ENCODE measurements at places on chromosomes 11 and 22. TPM values are rescaled to one million over a fixed set of nuclear protein-coding genes. Genes with fewer than 3 reads are reported as not detected.

DNA sequence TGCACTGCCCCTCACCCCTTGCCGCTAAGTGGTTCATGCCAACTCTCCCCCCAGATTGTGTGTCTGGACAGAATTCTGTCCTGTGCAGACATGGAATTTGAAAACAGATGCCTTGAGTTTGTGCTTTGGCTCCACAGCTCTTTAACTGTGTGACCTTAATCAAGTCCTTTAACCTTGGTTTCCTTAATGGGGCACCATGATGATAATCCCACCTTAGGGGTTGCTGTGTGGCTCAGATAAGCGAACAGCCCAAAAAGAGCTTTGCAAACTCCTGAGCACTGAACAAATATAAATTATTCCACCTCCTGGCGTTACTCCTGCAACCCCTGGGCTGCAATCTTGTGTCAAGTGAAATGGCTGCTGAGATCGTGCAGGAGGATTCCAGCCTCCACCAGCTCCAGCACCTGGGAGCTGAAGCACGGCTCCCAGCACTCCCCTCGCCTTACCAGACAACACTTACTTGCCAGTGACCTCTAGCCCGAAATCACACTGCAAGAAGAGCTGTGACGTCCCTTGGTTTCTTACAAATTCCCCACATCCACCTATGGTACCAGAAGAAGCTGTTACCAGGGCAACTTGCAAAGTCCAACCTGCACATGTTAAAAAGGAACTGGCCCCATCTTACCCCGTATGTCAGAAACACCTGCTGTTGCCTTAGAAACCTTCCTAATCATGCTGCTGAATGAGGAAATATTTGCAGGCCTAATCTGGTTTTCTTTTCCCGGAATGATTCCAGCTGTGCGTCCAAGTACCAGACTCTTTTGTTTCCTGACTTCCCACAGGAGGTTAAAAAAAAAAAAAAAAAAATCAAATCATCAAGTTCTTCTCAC, 13.2 kb downstream of the VPS37C start:
- DNase-seq = no peak

SEC14L2 gene
- 0.89 TPM for total RNA-seq

DNA sequence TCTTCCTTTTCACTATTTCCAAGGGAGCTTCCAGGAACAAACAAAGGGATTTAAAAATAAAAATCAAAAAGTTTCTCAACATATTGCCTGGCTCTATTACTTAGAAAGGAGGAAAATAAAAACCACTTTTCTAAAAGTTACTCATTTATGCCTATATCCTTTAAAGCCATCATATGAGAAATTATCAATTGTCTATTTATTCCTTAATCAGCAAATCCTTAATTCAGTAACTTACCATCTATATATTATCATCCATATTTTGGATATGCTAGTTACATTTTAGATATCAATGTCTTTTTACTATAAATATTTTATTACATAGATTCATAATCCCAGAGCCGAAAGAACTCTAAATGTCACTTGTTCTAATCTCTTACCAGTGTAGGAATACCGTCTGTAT, 481.5 kb upstream of the ANO5 start:
- DNase-seq = no peak

MCAT gene
- total RNA-seq = 16.1 TPM

DNA sequence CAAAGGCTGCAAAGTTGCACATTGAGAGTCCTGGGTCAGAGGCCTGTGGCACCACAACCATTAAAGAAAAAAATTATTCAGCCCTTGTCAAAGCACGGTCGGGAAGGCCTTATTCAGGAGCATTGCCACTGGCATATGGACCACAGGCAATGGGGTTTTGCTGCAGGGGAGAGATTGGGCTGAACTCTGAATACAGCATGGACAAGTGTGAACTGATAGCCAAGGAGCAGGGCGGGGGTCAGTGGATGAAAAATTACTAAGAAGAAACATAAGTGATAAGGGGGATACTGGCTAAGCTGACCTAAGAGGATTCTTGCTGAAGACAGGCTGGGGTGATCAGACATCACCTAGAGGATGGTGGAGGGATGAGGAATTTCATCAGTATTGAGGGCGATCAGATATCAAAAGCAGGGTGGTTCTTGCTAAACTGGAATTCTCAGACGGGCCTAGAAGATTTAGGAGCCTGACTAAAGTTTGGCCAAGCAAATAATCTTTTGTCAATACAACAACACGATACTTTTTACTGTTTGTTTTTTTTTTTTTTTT, 3.3 kb upstream of the DGCR8 start:
- no peak for DNase-seq

IFITM1 gene
- total RNA-seq = 82.3 TPM

TKFC gene
- 11.3 TPM for total RNA-seq

CASP1 gene
- 6.1 TPM for total RNA-seq

DNA sequence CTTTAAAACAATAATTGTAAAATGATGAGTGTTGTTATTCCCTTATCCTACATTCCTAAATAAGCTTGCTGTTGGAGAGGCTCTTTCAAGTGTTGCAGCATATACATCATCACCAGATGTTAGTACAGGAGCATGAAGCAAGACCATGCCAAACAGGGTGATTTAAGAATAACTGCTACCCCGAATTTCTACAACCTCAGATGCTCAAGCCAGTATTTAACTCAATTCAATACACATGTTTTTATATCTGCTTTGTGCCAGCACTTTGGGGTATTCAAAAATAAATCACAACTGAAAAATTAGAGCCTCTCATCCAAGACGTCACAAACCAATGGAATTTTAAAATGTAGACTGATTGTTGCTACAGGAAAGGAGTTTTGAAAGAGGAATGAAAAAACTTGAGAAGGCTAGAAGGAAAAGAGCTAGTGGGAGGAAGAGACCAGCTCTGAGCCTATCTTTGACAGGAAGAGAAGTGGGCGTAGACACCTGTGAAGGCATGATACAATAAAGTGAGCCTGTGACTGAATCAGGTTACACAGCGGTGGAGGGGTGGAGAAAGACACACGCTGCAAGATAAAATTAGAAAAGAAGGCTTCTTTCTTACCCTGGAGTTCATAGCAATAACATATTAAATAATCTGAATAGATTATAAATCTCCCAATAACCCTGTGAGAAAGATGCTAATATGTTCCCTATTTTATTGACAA, 95.8 kb downstream of the DLG2 start:
- no peak for DNase-seq

DNA sequence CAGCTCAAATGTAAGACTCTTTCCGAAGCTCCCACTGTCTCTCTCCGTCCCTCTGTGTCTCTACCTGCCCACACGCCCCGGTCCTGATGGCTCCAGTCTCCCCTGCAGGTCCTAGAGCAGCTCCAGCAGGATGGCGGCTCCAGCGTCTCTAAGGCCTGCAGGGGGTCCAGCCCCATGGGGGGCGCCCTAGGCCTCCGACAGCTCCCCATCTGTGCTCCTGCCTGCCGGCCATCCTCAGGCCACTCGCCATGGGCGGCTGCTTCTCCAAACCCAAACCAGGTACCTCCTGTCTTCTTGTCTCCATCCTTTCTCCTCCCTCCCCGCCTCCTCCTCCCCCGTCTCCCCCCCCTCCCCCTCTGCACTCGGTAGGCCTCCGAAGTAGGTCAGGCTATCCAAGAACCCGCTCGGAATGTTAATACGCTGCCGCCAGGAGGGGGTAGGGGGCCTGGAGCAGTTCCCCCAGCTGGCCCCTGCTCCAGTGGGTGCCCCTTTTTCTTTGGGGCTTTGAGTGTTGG, 699 bp downstream of the AIFM3 start:
- DNase-seq = no peak

DNA sequence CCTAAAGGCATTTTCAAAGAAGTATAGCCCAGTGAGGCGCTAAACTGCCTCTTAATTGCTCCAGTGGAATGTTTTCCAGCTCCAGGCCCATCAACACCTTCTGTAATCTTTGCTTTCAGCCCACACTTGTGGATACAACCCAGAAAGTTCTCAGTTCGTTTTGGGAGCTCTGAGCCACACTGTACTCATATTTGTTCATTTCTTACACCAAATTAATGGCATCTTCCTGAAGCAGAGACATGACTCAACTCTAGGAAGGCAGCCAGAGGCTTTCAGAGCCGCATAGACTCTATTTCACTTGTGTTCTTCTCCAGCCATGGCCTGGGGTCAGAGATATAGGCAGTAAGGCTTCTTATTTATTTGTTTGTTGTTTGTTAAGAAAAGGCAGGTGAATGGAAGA, 175.5 kb upstream of the NCAM1 start:
- no peak for DNase-seq

DNA sequence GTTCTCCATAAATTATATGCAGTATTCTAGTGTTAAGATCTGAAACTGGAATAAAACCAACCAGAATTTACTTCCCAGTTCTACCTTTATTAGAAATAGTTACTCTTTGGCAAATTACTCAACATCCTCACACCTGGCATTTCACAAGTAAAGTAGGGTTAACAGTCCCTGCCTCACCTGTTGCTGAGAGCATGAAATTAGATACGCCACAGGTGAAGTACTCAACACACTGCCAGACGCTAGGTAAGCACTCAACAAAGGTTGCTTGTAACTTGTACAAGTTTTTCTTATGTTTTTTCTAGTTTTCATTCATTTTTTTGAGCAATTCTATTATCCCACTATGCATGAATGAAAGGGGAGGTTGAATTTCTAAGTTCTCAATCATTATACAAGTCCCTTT, 267.6 kb upstream of the ARHGAP42 start:
- no peak for DNase-seq

DNA sequence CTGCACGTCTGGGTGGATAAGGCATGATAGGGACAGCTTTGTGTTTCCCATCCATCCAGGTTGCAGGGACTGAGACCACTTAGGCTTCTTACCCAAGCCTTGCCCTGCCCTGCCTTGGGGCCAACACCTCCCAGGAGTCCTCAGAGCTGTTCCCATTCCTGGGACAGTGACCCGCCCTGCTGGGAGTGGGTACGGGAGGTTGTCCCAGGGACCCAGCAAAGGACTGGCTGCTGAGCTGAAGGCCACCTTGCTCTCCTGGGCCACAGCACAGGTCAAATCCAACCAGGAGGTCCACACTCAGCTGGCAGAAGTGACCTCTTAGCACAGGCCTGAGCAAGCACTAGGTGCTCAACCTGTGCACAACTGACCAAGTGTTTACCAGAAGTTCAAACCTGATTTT, 16.9 kb upstream of the ARHGEF17 start:
- DNase-seq = no peak

TLCD5 gene
- 18.7 TPM for total RNA-seq

CSNK2A3 gene
- 0.75 TPM for total RNA-seq

HSPB2 gene
- 5.5 TPM for total RNA-seq

DNA sequence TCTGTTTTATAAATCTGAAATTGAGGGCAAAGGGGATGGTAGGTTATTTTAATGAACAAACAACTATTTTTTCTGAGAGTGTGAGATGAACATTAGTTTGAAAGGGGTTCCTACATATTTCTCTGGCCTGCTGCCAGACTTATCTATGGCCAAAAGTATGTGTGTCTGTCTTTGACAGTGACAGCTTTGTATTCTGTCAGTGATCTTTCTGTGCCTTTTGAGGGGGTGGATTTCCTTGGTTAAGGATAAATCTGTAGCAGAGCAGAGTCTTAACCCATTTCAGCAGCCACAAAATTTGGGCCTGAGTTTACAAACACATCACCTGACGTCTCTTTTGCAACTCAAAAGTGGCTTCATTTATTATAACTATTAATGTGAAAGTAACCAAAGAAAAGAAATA, 30.9 kb downstream of the ZFTA start:
- DNase-seq = no peak

GRCh38 chr22:42509548-42509947, 10.0 kb downstream of the RRP7A start:
- DNase-seq = no peak

GRCh38 chr11:71086687-71087258, 165.6 kb downstream of the SHANK2 start:
- DNase-seq = no peak

RTN4RL2 gene
- 0.94 TPM for total RNA-seq

GRCh38 chr22:29345932-29346331, 30.4 kb upstream of the RASL10A start:
- DNase-seq = no peak

DDTL gene
- total RNA-seq = 1.0 TPM

DNA sequence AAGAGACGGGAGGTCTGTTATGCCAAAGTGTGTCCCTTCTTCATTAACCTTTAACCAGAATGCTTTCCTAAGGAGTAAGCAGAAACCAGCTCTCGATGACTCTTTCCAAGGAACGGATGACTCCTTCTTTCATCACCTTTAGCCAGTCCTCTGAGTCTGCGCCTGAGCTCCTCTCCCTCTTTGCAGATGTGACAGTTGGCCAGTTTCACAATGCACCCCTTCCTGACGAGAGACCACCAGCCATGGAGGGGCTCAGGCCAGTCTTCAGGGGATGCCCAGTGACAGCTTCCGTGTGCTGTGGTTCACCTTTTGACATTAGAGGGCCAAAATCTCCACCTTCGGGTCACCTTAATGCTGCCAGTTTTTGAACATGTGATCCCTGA, 826.1 kb downstream of the TBC1D22A start:
- no peak for DNase-seq

TMEM25 gene
- 16.5 TPM for total RNA-seq

DNA sequence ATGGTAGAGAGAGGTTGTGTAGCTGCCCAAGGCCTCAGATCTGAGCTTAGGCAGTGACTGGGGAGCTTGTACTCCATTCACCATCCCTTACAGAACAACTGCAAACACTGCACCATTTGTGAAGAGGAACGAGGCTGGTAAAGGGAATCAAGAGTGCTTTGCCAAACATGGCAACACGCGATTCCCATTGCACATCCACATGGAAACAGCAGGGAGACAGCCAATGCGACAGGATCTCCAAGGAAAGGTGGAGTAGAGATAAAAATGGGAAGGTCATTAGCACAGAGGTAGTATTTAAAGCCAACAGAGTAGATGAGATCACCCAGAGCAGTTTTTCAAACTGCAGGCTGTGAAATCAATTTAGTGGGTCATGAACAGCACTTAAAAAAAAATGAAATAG, 42.0 kb downstream of the TCF20 start:
- peak; percentile 32 for DNase-seq

PISD gene
- 14.8 TPM for total RNA-seq

DNA sequence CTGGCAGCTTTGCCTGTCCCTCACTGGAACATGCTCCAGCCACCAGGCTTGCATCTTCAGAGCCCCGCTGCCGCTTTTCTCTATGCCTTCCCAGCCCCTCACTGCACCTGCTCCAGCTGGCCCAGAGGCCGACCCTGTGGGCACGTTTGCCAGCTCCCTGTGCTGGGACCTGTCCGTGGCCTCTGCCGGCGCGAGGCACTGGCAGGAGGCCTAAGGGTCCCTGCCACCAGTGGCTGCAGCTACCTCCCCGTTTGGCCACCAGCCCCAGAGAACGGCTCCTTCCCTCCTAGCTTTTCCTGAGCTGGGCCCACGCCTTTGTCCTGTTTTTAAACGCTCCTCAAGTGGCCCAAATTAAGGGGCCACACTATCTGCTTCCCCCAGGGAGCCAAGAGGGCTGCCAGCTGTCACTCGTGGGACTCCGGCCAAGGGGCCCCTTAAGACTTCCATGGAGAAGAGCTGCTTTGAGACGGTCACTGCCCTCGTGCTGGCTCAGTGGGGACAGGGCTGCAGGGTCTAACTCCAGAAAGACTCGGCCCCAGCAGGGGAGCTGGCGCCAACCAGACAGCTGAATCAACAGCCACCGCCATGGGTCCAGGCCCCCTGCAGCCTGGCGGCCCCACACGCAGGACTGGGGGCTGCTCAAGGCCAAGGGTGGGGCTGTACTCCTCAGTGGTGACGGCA, 24.6 kb upstream of the WNT7B start:
- DNase-seq = no peak

All from right atrium auricular region (tissue), 2 donors.